ENCODE measurements at places on chromosomes 7 and 10.

- DNase-seq = peak; percentile 75
Measured at GRCh38 chr7:137933270-137934017, 68.4 kb downstream of the CREB3L2 start.

DNA sequence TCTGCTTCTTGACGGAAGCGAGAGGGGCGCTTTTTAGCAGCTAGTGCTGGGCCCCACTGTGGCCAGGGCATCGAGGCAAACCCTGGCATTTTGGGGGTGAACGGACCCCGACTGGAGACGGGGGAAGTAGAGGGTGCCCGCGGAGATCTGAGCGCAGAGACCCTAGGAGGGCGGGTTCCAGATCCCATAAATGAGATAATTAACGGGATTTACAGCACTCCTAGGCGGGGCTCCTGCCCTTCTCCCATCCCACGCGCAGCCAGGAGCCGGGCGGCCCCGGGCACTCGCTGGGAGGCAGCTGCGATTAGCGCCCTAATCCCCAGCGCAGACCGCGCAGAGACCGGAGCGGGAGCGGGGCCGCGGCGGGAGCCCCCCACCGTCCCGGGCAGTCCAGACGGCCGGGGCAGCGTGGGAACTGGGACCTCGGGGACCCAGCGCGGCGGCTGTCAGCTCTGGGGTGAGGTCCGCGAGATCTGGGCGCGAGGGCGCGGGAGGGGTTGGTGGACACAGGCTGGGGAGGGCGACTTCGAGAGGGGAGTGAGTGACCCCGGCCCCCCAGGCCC, 735 bp downstream of the JCAD start:
- no peak for DNase-seq

- no peak for DNase-seq
Measured at GRCh38 chr10:48194830-48195229, 79.7 kb downstream of the FRMPD2 start.

DNA sequence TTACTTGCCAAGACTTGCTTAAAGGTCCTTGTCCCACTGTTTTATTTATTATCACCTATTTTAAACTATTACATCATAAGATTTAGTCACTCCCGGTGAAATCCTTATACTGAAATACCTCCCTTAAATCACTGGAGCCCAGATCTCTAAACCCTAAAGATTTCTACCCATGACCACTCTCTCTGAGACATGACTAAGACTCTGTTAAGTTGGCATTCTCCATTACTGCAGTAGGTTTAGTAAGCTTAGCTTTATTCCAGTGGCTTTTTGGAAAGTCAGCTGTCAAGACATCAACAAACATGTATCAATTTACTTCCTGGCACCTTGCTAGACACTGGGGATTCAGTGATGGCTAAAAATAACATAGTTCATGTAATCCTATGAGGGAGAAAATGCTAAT, 874.2 kb downstream of the KCNMA1 start:
- no peak for DNase-seq

GRCh38 chr10:63268149-63268797, 135.1 kb downstream of the NRBF2 start:
- peak; percentile 40 for DNase-seq
